ENCODE measurements at places on chromosomes 1 and 21.

- DNase-seq = peak; percentile 29
Observed at GRCh38 chr1:76764638-76765454, 102.4 kb upstream of the ST6GALNAC5 start.

DNA sequence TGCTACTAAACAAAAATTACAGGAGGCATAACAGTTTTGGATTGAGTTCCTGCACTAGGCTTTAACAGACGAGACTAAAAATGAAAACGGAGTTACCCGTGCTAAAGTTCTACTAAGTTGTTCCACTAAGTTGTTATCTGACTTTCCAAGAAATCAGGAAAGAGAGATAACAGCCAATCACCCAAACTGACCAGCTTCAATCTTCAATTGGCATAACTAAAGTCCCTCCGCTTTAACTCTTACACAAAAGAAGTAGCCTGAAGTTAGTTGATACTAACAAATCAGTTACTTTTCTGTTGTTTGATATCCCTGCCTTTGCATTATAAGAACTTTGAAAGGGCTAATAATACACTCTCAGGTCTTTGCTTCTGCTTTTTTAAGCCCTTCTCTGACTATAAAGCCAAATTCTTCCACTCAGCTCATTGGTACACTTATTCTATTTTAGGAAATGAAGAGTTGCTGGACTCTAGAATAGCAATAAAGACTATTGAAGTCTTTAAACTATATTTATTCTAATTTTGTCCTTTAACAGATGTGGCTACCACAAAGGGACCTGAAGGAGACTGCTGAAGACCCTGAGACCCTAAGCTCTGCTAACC lies 61.3 kb downstream of the TESK2 start:
- no peak for DNase-seq

DNA sequence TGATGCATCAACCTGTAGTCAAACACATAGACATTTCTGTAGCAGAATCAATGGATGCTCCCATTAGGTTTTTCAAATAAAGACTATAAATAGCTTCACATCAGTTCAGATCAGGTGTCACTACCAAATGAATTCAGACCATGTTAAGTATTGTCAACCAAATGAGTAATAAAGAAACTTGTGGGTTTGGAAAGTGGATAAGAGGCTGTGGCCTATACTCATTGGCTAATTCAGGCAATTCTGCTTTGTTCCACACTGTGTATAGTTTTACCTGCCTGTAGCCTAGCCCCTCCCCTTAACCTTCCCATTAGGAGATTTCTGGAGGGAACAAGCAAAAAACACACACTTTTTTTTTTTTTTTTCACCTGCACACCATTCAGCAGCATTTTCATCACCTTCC lies 321.2 kb downstream of the HLX start:
- DNase-seq = no peak

GRCh38 chr1:220942278-220942677 lies 63.0 kb downstream of the HLX start:
- no peak for DNase-seq

DNA sequence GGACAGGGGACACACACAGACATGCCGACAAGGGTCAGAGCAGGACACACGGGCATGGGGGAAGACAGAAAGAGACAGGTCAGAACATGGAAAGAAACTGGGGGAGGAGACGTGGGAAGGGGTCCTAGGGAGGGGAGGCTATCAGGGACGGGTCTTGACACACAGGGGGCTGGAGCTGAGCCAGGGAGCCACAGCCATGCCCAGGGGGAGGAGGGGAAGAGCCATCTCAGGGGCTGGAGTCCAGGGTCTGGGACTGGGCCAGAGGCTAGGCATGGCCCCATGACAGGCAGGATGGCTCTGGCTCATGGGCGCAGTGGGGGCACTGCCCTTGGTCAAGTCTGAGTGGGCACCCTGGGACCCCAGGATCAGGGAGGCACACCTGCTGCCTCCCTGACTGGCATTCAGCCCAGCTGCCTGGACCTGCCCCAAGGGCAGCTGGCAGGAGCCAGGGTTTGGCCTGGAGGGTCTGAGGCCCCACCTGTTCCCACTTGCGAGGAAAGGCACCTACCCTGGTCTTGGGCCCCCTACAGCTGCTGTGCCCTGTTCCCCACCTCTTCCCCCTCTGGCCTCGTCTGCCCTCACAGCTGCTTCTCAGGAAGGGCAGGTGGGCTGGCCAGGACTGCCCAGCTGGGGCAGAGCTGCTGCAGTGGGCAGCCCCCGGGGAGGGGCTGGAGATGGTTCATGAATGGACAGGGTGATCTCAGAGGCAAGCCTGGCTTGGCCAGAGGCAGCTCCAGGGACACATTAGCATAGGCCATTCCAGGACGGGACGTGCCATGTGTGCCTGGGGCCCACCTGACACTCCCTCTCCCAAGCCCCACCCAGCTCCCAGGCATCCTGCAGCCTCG lies 42.9 kb downstream of the HSPG2 start:
- no peak for DNase-seq

DNA sequence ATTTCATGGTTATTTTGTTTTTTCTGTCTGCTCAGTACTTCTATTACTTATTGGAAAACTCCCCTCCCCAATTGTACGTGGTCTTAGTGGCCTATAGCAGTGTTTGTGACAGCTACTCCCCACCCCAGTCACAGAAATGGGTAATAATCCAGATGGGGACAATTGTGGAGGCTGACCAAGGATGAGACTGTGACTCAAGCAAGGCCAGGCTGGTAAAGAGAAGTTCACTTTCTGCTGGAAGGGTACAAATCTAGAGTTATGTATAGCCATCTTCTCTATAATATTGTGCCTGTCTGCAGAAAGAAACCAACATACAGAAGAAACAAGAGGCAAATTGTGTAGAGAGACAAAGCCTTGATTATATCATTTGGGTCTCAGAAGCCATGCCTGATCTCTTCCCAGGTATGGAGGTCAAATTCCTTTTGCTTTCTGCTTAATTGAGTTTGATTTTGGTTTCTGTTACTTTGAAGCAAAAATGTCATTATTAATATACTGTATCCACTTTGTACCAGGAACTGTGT lies 270.4 kb downstream of the HLX start:
- DNase-seq = no peak

DNA sequence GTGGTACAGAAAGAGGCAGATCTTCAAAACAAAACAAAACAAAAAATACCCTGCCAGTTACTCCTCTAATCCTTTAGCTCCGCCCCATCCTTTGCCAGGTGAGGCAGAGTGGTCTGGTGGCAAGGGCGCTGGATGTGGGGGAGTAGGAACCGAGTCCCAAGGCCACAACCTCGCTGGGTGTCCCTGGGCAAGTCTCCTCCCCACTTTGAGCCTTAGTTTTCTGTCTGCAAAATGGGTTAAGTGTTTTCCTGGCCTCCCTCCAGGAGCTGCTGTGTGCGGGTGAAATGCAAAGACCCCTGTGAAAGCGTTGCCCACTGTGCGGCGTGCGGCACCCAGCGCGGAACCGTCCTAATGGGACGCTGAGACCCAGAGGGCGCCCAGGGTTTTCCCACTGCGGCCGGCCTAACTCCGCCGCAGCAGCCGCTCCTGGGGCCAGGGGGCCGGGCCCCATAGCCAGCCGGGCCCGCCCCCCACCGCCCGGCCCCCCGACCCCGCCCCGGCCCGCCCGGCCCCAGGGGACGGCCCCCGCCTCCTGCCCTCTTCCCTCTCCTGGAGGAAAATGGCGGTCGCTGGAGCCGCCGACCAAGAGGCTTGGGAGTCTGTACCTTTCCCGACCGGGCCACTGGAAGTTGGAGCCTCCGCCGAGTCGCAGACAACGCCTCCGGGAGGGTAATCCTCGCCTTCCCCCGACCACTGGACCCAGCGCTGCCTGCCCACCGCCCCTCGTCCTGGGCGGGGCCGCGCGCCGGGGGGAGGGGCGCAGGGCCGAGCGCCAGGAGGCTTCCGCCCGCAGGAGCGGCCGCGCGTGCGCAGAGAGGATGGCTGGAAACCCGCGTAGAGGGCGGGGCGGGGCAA lies at the start of the genes ERMAP and SVBP:
ERMAP (plus strand) TSS at position 538 of the 855 bp plus-strand sequence. CDS start 13,327 bp downstream, outside the sequence.
SVBP (minus strand) TSS at position 813 of the 855 bp plus-strand sequence. CDS start 853 bp downstream, outside the sequence.
- DNase-seq = peak; percentile 89

DNA sequence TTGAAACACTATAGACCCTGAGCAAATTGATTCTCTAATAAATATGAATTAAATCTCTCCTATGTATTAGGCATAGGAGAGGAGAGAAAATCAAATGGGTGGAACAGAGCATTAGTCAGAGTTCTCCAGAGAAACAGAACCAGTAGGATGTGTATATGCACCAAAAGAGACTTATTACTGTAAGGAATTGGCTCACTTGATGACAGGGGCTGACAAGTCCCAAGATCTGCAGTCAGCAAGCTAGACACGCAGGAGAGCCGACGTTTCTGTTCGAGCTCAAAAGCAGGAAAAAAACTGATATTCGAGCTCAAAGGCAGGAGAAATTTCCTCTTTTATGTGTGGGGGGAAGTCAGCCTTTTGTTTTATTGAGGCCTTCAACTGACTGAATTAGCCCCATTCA lies 259.2 kb upstream of the KAZN start:
- DNase-seq = no peak

GRCh38 chr1:44636688-44637598 lies 37.3 kb downstream of the TMEM53 start:
- DNase-seq = no peak

DNA sequence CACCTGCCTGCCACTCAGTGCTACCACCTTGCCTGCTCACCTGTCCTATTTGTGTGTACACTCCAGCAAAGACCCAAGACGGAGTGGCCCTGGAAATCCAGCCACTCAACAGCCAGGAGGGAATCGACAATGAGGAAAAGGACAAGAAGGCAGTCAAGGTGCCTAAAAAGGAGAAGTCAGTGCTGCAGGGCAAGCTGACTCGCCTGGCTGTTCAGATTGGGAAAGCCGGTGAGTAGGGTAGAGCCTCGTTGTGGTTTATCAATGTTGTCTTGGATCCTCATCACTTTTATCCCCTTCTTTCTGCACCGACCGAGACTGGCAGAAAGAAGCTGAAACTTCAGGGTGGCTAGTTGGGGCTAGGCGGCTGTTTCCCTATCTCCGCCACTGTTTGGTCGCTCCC lies 61.4 kb upstream of the LAX1 start:
- DNase-seq = no peak

DNA sequence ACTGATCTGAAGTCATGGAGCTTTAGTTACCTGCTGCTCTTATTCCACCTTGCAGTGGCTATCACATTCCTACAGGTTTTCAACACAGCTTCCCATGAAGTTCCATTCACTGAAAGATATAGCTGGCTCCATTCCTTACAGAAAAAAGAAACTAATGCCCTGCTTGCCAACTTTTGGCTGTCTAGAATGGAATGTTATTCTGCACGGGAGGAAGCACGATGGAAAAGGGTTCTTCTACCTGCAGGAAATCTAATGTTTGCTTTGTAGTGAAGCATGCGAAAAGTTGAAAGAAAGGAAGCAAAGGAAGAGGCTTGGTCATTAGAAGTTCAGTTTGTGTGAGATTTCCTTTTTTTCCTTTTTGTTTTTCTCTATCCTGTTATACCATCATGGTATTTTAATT lies 32.6 kb downstream of the GIPC2 start:
- no peak for DNase-seq

DNA sequence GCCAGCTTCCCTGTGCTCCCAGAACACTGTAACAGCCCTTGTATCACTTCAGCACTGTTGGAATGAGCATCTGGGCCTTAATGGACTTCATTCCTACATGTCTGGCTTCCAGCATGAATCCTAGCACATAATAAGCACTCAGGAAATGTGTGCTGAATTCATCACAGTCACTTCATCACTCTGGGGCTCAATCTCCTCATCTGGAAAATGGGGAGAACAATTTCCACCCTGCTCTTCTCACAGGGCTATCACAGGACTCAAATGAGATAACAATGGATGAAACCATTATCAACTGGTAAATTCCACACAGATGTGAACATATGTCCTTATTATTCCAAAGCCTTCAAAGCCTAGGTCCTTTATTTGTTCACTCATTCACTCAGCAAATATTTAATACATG lies 12.4 kb downstream of the RAB3B start:
- DNase-seq = no peak
